ENCODE measurements at places on chromosomes 7 and 10. TPM values are rescaled to one million over a fixed set of nuclear protein-coding genes. Genes with fewer than 3 reads are reported as not detected.

Gene SYT15B
- 0.14 TPM for total RNA-seq

- no peak for DNase-seq
Observed at GRCh38 chr7:71229699-71230098, 97.8 kb downstream of the GALNT17 start.

Gene POLR1F
- total RNA-seq: 20.0 TPM

Gene IDI2
- total RNA-seq: not detected

Gene ITGB8
- not detected for total RNA-seq

DNA sequence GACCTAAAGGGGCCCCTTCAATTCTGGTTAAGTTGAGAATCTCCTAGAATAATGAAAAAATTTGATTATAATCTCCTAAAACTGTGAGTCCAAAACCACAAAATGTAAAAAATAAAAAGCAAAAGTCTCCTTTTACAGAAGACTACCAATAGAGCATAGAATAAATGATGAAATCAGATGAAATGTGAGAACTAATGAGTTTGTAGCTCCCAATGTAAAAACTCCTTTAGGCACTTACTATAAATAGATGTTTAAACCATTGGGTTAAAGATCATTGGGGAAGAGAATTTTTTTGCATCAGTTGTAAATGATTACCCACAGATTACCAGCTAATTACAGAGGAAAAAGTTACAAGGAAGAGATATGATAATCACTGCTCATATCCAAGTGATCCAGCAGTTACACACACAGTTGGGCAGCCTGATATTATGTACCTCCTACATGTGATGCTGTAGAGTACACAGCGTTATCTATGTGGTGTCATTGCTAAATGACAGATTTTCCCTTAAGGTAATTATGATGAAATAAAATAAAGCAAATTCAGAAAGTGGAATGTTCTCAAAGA lies 282.7 kb upstream of the SEMA3D start:
- DNase-seq: no peak

GRCh38 chr7:135208102-135208793 lies 3.1 kb downstream of the WDR91 start:
- DNase-seq: no peak

DNA sequence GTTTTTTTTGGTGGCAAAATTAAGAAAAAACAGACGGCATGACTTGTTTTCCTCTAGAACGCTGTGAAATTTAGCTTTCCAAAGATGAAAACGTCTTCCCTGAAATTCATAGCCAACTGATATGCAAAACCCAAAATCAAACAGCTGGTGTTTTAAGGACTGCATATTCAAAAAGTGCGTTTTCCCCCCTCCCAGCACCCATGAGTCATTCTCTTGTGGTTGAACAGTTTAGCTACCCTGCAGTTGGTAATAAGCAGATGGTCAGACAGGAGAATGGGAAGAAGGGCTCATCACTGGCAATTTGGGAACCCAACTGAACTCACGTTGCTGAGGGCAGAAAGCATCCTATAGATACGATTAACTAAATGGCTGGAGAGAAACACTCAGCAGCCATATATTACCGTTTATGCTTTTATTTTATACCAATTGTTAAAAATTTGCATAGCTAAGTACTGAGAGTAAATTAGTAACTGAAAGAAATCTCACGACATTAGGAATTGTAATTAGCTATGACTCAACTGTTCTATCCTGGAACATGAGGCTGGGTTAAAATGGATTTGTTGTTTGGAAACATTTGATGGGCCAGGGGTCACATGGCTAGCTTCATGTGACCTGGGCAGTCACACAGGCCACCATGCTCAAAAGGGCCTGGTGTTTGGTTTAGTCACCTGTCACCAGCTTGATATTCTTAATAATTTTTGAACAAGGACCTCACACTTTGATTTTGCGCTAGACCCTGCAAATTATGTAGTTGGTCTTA lies 343.1 kb downstream of the PHTF2 start:
- no peak for DNase-seq

- no peak for DNase-seq
Observed at GRCh38 chr10:71309919-71310318, 9.1 kb upstream of the SLC29A3 start.

GRCh38 chr10:35843524-35844181 lies 201.6 kb upstream of the FZD8 start:
- DNase-seq: no peak

- no peak for DNase-seq
Observed at GRCh38 chr7:35967366-35968139, 166.7 kb downstream of the SEPTIN7 start.

- no peak for DNase-seq
Observed at GRCh38 chr10:123678376-123678775, 12.2 kb downstream of the GPR26 start.

DNA sequence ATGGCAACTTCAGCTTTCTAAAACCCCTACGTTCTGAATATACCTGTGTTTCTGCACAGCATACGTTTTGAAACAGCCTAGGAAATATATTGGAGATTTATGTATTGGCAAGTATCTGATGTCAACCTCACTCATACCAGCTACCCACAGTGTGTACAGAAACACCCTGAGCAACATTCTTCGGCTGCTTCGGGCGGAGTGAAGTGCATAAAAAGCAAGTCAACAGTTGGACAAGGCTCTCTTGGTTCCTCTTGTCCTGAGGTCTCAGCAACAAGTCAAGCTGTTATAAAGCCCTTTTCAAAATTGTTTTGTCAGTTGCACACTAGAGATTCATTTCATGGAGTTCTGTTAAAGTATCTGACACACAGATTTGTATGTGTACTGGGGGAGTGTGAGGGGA lies 40.0 kb upstream of the PAPSS2 start:
- DNase-seq: no peak

DNA sequence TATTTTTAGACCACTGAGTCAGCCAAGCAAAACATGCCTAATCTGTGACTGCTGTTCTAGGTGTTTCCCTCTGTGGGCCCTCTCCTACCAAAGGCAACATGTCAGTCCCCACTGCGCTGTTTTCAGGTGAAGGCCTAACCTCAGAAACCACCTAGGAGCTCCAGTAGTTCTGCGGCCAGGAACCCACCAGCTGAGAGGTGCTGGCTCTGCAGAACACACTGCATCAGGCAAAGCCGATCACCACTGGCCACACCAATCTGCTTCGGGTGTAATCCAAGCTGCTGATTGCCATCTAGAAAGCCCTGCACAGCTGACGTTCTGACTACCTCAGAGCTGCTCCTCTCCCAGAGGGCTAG lies 14.9 kb downstream of the CAMK2G start:
- peak; percentile 74 for DNase-seq

Gene AP5Z1
- total RNA-seq: 24.1 TPM

DNA sequence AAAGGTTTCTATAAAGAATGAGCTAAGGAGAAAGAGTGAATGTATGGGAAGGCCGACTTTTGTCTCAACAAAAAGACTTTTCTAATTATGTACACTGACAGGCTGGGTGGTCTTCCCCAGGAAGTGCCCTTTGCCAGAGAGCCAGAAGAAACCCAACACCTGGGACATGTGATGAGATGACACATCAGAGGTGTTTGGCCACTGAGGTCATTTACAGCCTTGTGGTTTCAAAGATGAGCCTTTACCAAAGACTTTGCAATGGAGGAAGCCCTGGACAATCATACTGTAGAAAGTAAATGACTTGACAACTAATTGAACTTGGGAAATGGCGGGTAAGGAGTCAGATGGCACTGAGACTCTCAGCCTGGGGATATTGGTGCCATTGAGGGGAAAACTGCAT lies 3.4 kb upstream of the NRG3 start:
- DNase-seq: no peak

Gene CHAT
- total RNA-seq: not detected

Gene PRXL2A
- 9.5 TPM for total RNA-seq

DNA sequence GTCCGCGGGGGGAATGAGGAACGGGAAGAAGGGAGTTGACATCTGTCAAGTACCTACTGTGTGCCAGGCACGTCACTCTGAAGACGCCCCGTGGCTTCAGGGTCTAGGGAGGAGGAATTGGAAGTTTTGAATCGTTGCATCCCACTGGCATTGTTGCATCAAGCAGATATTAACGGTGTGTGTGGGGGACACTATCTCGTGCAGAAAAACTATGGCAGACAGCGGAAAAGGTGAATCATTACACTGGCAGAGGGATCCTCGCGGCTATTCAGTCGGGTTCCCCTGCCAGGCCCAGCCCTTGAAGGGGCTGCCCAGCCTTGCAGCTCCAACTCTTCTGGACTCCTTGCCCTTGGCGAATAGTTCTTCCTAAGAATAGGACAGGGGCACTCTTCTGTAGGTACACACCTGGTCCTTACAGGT lies 1.0 kb upstream of the KIAA1549 start:
- DNase-seq: no peak

DNA sequence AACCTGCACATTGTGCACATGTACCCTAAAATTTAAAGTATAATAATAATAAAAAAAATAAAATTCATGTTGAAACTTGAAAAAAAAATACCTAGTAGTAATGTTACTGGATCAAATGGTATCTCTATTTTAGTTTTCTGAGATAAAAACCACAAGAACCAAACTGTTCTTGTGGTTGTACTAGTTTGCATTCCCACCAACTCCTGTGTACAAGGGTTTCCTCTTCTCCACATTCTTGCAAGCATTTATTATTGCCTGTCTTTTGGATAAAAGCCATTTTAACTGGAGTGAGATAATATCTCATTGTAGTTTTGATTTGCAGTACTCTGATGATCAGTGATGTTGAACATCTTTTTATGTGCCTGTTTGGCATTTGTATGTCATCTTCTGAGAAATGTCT lies 177.7 kb downstream of the KIF20B start:
- no peak for DNase-seq

GRCh38 chr10:45061982-45062381 lies 61.3 kb downstream of the ZNF22 start:
- DNase-seq: no peak

DNA sequence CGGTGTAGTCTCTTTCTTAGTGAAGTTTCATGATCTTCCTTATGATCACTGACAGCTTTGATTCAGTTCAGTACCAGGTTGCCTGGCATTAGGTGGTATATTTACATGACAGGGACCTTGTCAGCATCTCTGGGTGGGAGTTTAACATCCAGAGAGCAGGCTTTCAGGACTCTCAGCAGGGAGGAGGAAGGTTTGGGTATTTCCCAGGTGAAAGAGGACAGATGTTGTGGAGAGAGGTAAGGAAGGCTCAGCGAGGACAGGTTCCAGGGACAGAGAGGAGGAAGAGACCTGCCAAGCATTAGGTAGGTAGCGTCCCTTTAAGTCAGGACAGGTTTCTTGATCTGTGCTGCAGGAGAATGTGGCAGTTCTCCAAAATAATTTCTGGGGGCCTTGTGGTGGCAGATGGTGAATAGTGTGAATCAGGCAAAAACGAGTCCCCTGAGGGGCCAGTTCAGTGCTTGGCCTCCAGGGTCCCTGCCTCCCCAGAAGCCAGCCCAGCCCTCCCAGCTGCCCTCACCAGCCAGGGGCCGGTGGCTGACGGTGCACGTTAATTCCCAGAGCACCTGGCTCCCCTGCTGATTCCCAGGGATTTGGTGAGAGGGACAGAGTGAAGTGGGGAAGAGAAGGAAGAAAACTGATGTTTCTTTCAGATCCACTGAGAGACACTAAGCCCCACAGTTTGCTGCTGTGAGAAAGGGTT lies 82.0 kb downstream of the VWC2 start:
- DNase-seq: no peak

Data from activated CD4-positive, alpha-beta memory T cell treated with anti-CD3 and anti-CD28 coated beads for 36 hours (primary cell).